ENCODE measurements at places on chromosomes 12 and 14.

GRCh38 chr12:20798554-20798953 lies 12.0 kb upstream of the SLCO1B3 start:
- no peak for DNase-seq

GRCh38 chr14:56412468-56413434 lies 166.8 kb upstream of the TMEM260 start:
- no peak for DNase-seq

DNA sequence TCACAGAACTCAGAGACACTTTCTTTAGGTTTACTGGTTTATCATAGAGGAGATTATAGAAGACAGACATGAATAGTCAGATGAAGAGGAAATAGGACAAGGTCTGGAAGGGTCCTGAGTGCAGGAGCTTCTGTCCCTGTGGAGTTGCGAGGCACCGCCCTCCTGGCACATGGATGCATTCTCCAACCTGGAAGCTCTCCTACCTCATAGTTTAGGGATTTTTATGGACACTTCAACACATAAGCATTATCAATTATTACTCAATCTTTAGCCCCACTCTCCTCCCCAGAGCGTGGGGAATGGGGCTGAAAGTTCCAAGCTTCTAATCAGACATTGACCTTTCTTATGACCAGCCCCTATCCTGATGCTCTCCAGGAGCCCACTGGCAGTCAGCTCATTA lies 12.6 kb upstream of the KRT7 start:
- no peak for DNase-seq

- no peak for DNase-seq
Measured at GRCh38 chr12:116123451-116124258, 153.8 kb downstream of the MED13L start.

GRCh38 chr14:50826681-50827080 lies 4.3 kb downstream of the NIN start:
- DNase-seq: no peak

- no peak for DNase-seq
Measured at GRCh38 chr12:101781834-101782233, 42.6 kb upstream of the SYCP3 start.

Data from activated gamma-delta T cell treated with anti-CD3 and anti-CD28 coated beads, Interleukin-2, amount 50 U/mL, for 16 hours (primary cell).